ENCODE measurements at places on chromosomes 13 and 19.

DNA sequence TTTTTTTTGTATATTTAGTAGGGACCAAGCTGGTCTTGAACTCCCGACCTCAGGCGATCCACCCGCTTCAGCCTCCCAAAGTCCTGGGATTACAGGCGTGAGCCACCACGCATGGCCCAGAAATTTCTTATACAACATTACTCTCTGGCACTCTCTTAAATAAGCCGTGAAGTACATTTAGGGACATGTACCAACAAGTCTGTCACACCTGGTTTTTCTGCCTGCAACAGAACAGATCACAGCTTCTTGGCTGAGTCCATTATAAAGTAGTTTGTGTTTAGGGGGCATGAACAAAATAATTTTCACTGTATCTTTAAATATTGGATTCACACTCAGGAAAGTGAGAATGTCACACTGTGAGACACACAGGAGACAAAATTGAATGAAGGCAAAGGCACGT lies 1567.3 kb downstream of the SLITRK5 start:
- DNase-seq = no peak

DNA sequence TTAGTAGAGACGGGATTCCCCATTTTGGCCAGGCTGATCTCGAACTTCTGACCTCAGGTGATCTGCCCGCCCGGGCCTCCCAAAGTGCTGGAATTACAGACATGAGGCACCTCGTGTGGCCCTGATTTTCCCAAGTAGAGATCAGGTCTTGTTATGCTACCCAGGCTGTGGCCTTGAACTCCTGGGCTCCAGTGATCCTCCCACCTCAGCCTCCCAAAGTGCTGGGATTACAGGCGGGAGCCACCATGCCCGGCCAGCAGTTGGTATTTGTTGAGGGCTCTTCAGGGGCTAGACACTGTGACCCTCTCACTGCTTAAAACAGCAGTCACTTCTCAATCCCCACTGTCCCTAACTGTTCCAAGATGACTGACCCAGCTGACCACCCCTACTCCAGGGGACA lies 8.5 kb upstream of the ELAVL3 start:
- DNase-seq = no peak

DNA sequence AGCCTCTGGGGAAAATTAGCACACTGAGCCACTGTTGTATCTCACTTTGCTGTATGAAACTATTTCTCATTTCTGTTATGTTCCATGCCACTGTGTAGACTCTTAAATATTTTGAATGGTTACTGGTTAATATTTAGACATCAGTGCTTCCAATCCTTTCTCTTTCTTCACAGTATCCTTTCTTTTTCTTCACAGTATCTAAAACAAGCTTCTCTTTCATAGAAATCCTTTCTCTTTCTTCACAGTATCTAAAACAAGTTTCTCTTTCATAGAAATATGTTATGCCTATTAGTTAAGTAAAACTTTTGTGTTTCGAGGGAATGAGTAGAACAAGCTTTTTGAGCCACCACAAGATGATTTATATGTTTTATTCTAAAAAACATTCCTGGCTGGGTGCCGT lies 326.8 kb upstream of the KLF12 start:
- no peak for DNase-seq

DNA sequence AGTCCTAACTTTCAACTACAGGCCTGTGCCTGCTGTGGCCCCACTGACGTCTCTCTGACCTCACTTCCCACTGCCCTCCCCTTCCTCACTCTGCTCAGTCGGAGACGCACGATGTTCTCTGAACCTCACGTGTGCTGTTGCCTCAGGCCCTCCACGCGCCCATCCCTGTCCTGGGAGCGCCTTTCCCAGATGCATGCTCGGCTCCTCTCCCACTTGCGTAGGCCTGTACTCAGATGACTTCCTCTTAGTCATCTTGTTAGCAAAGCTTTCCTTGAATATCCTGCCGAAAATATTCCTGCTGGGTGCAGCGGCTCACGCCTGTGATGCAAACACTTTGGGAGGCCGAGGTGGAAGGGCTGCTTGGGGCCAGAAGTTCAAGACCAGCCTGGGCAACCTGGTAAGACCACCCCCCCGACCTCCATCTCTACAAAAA lies 9.3 kb upstream of the SYT5 start:
- DNase-seq = no peak

- no peak for DNase-seq
Observed at GRCh38 chr19:48915757-48916156, 15.6 kb downstream of the NUCB1 start.

DNA sequence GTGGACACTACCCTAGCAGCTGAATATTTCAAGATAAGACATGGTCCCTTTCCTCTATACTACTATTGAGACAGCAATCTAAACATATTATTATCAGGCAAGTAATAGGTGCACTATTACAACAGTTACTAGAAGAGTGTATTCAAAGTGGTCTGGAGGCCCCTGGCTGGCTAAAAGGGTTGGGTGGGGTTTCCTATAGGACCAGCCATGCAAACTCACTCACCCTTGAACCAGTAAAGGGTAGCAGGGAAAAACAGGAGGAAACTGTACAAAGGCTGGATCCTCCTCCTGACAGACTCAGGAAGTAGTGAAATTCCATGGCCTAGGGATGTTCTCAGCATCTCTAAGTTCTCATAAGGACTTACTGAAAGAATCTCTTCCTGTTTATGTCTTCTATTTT lies 7.7 kb downstream of the SMAD9 start:
- DNase-seq = no peak

- DNase-seq = no peak
Observed at GRCh38 chr13:24709186-24709913, 29.1 kb downstream of the ATP12A start.

DNA sequence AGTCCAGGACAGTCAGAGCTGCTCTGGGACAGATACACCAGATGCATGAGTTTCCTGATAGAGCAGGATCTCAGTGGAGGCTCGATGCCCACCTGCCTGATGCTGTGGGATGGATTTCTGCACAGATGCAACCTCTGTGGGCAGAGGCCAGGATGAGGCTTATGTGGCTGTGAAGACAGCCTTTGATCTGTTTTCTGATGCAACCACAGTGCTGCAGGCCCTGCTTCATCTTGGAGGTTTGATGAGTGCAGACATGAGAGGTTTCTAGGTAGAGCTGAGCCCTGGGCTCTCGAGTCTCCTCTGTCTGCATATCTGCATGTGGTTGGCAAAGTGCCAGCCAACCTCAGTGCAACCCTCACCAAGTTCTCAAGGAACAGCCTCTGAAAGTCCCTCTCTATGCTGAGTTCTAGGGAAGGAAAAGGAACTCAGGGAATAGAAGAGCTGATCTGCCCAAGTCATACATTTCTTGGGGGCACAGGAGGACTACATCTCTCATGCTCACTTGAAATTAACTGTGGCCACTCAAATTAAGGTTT lies 23.1 kb upstream of the TSHZ3 start:
- no peak for DNase-seq

GRCh38 chr13:60662595-60662994 lies 265.6 kb downstream of the TDRD3 start:
- no peak for DNase-seq

GRCh38 chr13:40329781-40330485 lies 336.5 kb downstream of the FOXO1 start:
- no peak for DNase-seq

GRCh38 chr13:32310134-32310706 lies 4.9 kb downstream of the ZAR1L start:
- DNase-seq = no peak

DNA sequence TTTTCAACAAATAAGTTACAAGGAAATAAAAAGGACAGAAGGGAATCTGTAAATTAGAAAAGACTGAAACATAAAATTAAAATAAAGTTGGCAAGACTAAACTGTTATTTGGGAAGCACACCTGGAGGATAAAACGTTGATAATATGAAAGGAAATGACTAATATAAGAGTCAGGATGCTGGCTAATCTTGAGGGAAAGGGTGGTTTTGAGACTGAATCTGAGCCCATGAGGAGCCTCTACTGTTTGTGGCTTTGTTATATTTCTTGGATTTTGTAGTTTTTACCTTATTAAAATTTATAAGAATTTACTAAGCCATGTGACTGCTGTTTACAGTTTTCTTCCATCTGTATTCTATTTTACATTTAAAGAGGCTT lies 718.0 kb upstream of the SPRY2 start:
- no peak for DNase-seq

- no peak for DNase-seq
Observed at GRCh38 chr19:54804101-54804500, 691 bp downstream of the KIR2DL4 start.

DNA sequence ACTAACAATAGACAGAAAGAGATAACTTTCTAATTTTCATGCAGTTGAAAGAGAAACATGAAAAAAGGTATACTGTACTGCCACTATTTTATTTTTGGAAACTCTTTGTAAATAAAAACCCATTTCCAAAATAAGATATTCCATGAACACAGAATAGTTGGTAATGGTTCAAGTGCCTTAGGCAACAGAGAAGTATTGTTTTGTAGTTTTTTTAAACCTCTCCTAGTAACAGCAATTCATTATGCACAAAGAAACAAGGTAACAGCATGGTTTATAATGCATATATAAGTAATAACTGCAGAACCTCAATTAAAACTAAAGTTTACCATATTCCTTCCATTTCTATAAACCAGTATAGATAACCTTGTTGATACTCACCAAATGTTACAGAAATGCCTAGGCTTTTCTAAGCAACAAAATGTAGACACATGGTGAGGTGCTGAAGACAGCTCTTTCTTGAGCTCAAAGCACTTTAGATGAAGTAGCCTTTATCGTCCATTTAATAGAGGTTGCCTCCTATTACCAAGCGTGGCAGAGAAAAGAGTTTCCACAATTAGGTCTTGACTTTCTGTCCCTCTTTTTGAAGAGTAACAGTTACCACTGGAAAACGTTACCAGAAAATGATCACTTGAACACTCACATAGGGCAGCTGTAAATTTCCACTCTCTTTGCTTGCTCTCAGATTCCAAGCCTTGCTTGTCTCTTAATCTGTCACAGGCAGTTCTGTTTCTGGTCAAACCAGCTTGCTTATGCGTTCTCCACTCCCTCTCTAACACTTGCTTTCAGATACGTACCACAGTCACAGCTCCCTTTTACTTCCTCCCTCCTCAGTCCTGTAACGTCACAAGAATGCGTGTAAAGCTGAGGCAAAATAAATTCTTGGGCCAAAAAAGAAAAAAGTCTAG lies 42.9 kb downstream of the CAB39L start:
- DNase-seq = no peak

- no peak for DNase-seq
Observed at GRCh38 chr19:6947745-6948144, 60.4 kb downstream of the ADGRE1 start.

DNA sequence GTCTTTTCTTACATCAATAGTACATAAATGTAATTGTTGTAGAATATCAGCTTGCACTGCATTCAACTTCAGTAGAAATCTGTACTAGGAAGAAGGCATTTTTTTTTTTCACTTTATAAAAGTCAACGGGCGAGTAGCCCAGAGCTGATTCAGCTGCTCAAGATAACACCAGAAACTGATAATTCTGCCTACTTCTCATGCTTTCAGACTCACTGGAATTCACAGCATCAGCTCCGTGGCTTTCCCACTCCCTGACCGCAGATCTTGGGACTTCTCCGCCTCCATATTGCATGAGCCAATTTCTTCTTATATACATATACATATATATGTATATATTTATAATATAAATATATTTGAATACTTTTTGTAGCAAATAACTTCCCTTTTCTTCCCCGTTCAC lies 263.1 kb upstream of the RXFP2 start:
- DNase-seq = no peak

DNA sequence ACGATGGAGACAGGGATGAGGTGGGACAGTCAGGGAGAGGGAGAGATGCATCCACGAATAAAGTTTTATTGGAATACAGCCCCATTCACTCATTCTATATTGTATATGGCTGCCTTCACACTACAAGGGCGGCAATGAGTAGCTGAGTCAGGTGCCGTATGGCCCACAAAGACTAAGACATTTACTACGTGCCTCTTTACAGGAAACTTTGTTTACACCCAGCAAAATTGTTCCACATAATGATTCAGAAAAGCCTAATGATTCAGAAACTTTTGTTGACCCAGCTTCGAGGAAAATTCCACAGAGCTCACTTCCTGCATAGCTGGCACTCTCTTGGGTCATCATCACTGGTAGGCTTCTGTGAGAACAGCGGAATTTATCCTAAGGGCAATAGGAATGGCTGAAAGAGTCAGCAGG lies 87.3 kb upstream of the PEG3 start:
- DNase-seq = no peak

GRCh38 chr13:97339988-97340749 lies 93.8 kb upstream of the RAP2A start:
- DNase-seq = no peak

DNA sequence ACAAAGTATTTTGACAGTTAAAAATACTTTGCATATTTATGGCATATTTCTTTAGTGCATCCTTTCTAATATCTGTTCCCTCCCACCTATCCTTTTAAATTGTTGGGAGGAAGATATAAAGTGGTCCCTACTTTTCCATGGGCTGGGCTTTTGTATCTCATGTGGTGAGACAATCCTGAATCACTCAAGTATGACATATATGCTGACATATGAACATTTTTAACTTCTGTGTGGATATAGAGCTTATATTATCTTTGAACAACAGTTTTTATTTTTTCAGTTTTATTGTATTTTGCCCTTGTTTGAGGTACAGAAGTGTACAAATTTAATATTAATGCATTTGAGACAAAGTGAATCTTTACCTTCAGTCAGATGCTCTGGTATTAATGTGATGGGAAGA lies 3.4 kb downstream of the ZMYM2 start:
- DNase-seq = no peak
